CD14-positive monocyte (primary cell): ENCODE measurements at places on chromosomes 16 and 17. TPM values are rescaled to one million over a fixed set of nuclear protein-coding genes. Genes with fewer than 3 reads are reported as not detected.
A peak's percentile ranks its signal among the peaks of the same experiment; 100 is the strongest.

- DNase-seq: no peak
- H3K4me1 ChIP-seq: no peaks in the 10 kb centered on the region
- no peak overlapping the region for H3K27ac ChIP-seq
These were observed 49.9 kb upstream of the CDR2 start for GRCh38 chr16:22424161-22424937.

- peak; percentile 35 for DNase-seq
- H3K4me3 ChIP-seq: peak overlapping the region; percentile 66
- H3K27me3 ChIP-seq: no peaks in the 10 kb centered on the region
- H3K27ac ChIP-seq: peak overlapping the region; percentile 10
These were observed 50.3 kb downstream of the KPNA2 start for GRCh38 chr17:68085771-68086381.

DNA sequence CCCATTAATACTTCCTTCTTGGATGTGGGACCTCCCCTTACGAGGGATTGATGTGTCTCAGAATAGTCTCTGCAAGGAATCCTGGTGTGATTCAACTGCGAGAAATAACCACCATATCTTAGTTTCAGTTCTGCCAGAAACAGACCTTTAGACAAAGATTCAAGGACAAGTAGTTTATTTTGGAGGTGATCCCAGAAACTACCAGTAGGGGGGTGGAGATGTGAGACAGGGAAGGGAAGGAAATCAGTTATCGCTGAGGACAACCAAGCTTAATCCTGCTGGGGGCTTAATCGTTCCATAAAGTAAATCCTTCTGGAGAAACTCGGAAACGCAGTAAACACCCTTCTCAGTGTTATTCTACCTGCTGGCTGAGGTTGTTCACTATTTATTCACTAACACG, 5.0 kb upstream of the SDR42E1 start:
- no peak for DNase-seq
- H3K36me3 ChIP-seq: no peaks in the 10 kb centered on the region
- no peaks in the 10 kb centered on the region for H3K4me1 ChIP-seq
- H3K4me3 ChIP-seq: no peak overlapping the region

- H3K27me3 ChIP-seq: no peaks in the 10 kb centered on the region
- DNase-seq: no peak
- peak overlapping the region; percentile 78 for H3K4me3 ChIP-seq
- peaks cover 31% of the 10 kb centered on the region for H3K4me1 ChIP-seq
- no peaks in the 10 kb centered on the region for H3K36me3 ChIP-seq
These were observed 384 bp downstream of the TMEM107 start for GRCh38 chr17:8175795-8176196.

Gene ABAT
- 4.9 TPM for polyA plus RNA-seq

GRCh38 chr17:60846175-60846574, 168.5 kb downstream of the BCAS3 start:
- H3K36me3 ChIP-seq: no peaks in the 10 kb centered on the region
- H3K4me3 ChIP-seq: no peak overlapping the region

GRCh38 chr16:13883276-13883675, 36.7 kb upstream of the ERCC4 start:
- DNase-seq: no peak
- H3K4me3 ChIP-seq: no peak overlapping the region
- H3K27me3 ChIP-seq: no peaks in the 10 kb centered on the region
- no peak overlapping the region for H3K27ac ChIP-seq
- H3K4me1 ChIP-seq: no peaks in the 10 kb centered on the region
- H3K36me3 ChIP-seq: no peaks in the 10 kb centered on the region

DNA sequence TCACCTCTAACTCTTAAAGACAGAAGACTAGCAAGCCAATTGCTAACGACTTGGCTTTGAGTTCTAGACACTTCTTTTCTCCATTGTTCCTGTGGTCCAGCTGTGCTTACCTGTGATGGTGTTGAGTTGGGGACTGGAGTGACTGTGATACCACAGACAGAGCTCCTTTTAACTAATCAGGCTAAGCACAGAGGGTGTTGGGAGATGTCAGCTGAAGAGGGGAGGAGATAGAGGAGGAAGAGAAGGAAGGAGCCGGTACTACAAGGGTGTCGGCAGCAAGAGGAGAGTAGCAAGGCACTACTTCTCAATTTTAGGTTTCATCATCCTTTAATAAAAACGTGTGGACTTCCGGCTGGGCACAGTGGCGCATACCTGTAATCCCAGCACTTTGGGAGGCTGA, 5.1 kb upstream of the MYO1D start:
- H3K27ac ChIP-seq: no peak overlapping the region
- H3K4me1 ChIP-seq: peaks cover 10% of the 10 kb centered on the region
- no peak for DNase-seq
- peaks cover 25% of the 10 kb centered on the region for H3K27me3 ChIP-seq
- no peaks in the 10 kb centered on the region for H3K36me3 ChIP-seq
- H3K4me3 ChIP-seq: no peak overlapping the region

Gene GRB7
- polyA plus RNA-seq: not detected

DNA sequence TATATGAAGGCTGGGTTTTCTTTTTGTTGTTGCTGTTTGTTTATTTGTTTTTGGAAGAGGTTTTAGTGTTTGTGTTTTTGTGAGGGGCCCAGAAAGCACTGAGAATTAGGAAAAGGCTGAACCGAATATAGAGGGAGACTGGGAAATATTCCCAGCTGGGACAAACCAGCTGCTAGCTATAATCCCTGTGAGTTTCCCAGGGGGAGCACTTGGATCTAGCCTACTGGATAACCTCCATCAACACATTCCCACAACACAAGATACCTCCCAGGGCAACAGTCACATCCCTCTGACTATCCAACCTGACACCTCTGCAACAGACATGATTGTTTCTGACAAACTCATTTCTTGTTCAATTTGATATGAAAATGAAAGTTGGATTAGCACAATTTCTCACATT, 16.7 kb downstream of the CDH11 start:
- H3K36me3 ChIP-seq: no peaks in the 10 kb centered on the region
- H3K4me3 ChIP-seq: no peak overlapping the region
- no peak overlapping the region for H3K27ac ChIP-seq
- no peak for DNase-seq
- no peaks in the 10 kb centered on the region for H3K27me3 ChIP-seq

GRCh38 chr17:73555199-73555960, 88.9 kb downstream of the SDK2 start:
- peaks cover 7% of the 10 kb centered on the region for H3K4me1 ChIP-seq
- DNase-seq: no peak
- H3K36me3 ChIP-seq: no peaks in the 10 kb centered on the region
- H3K27ac ChIP-seq: no peak overlapping the region
- no peak overlapping the region for H3K4me3 ChIP-seq

GRCh38 chr16:31029272-31029671, 4.1 kb upstream of the STX4 start:
- H3K27me3 ChIP-seq: no peaks in the 10 kb centered on the region
- peaks cover 13% of the 10 kb centered on the region for H3K4me1 ChIP-seq
- no peak overlapping the region for H3K27ac ChIP-seq
- no peak overlapping the region for H3K4me3 ChIP-seq
- no peak for DNase-seq

DNA sequence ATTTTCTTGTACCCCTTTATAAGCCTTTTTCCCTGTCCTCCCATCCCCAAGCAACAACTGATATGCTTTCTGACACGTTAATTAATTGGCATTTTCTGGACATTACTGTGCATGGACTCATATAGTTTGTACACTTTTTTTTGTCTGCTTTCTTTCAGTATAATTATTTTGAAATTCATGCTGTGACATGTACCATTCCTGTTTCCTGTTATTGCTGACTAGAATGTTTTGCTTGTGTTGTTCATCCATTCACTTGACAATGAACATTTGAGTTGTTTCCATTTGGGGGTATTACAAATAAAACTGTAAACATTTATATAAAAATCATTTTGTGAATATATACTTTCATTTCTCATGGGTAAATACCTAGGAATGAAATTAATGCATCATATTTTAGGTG, 50.6 kb downstream of the RBBP6 start:
- no peak overlapping the region for H3K4me3 ChIP-seq
- H3K36me3 ChIP-seq: no peaks in the 10 kb centered on the region
- no peak for DNase-seq
- no peaks in the 10 kb centered on the region for H3K4me1 ChIP-seq

Gene C16orf95
- 1.9 TPM for polyA plus RNA-seq

GRCh38 chr16:19907161-19907992, 22.7 kb upstream of the GPRC5B start:
- peak; percentile 32 for DNase-seq
- no peak overlapping the region for H3K27ac ChIP-seq
- H3K4me1 ChIP-seq: no peaks in the 10 kb centered on the region
- no peaks in the 10 kb centered on the region for H3K36me3 ChIP-seq
- no peaks in the 10 kb centered on the region for H3K27me3 ChIP-seq
- no peak overlapping the region for H3K4me3 ChIP-seq

DNA sequence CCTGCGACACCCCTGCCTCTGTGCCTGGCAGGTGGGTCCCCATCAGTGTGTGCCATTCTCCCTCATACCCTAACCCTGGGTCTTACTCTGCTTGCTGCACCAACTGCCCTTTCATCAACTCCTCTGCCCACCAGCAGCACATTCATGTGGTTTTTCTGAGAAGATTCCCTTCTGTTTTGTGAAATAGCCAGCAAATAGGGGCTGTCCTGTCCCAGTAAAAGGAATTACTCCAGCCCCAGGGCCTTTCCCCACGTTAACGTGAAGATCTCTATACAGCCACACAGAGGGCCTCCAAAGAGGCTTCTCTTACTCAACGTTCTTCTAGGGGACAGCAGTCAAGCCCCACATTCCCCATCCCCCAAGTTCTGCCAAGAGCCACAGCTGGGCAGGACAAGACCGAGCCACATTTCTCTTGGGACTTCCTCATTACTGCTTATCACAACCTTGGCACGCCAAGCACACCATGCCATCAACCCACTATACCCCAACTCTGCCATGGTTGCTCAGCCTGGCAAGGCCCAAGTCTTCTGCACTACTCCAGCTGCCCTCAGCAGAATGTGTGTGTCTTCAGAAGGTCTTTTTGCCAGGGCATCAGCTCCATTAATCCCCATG, 18.7 kb upstream of the CCL2 start:
- peak overlapping the region; percentile 14 for H3K27ac ChIP-seq
- no peak overlapping the region for H3K4me3 ChIP-seq
- no peaks in the 10 kb centered on the region for H3K27me3 ChIP-seq
- no peaks in the 10 kb centered on the region for H3K36me3 ChIP-seq

DNA sequence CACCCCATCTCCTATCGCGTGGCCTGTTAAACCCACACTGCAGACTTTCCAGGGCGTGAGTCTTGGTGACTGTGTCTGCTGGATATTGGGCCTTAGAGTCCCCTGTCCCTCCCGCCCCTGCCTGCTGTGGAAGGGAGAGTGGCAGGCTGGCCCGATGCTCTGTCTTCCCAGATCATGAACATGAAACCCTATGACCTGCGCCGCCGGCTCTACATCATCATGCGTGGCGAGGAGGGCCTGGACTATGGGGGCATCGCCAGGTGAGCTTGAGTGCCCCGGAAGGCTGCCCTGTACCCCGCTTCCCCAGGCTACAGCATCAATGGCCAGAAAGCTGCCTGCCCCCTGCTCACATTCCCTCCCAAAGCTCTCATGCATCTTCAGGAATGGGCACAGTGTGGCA, 19.5 kb upstream of the CLEC18A start:
- H3K27ac ChIP-seq: no peak overlapping the region
- no peaks in the 10 kb centered on the region for H3K4me1 ChIP-seq
- no peaks in the 10 kb centered on the region for H3K27me3 ChIP-seq

DNA sequence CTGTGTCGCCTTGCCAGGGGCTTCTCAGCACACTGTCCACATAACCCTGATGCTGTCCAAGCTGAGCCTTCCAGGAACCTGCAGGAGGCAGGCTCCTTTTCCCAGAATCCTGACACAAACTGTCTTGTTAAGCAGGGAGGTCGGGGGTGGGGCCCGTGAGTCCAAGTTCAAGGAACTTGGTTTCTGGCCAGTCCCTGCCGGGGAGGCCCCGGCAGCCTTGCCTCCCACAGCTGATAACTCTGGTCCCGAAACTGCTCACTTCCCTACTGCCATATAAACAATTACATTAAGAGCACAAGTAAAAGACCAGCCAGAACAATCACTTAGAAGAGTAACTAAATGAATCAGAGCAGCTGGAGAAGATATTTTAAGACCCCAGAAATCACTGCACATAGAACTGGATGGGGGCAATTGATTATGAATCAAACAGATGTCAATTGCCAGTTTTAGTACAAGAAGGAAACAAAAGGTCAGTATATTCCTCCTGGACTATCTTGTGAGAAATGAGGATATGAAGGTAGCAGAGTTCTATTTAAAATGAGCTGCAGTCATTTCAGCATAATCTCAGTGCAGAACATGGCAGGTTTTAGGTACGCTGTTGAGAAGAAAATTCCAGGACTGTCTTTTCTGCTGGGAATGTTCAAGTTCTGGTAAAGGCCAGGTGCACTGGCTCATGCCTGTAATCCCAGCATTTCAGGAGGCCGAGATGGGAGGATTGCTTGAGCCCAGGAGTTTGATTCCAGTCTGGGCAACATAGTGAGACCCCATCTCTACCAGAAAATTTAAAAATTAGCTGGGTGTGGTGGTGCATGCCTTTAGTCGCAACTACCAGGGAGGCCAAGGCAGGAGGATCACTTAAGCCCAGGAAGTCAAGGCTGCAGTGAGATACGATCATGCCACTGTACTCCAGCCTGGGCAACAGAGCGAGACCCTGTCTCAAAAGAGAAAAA, 169.8 kb downstream of the PITPNC1 start:
- no peaks in the 10 kb centered on the region for H3K36me3 ChIP-seq
- peak; percentile 12 for DNase-seq
- H3K4me3 ChIP-seq: no peak overlapping the region
- peak overlapping the region; percentile 7 for H3K27ac ChIP-seq
- H3K27me3 ChIP-seq: no peaks in the 10 kb centered on the region
- peaks cover 21% of the 10 kb centered on the region for H3K4me1 ChIP-seq

Gene CDC42EP4
- polyA plus RNA-seq: 6.4 TPM

Gene LRRC36
- 3.2 TPM for polyA plus RNA-seq

- no peaks in the 10 kb centered on the region for H3K27me3 ChIP-seq
- no peak overlapping the region for H3K4me3 ChIP-seq
- H3K27ac ChIP-seq: no peak overlapping the region
- H3K36me3 ChIP-seq: no peaks in the 10 kb centered on the region
- H3K4me1 ChIP-seq: no peaks in the 10 kb centered on the region
These were observed 56.3 kb downstream of the MPHOSPH6 start for GRCh38 chr16:82113741-82114140.
